ENCODE measurements at places on chromosomes 3 and 15.

GRCh38 chr3:73687106-73688004 is 62.6 kb upstream of the PDZRN3 start:
- DNase-seq = no peak

GRCh38 chr3:50537421-50538129 is 30.0 kb downstream of the C3orf18 start:
- no peak for DNase-seq

DNA sequence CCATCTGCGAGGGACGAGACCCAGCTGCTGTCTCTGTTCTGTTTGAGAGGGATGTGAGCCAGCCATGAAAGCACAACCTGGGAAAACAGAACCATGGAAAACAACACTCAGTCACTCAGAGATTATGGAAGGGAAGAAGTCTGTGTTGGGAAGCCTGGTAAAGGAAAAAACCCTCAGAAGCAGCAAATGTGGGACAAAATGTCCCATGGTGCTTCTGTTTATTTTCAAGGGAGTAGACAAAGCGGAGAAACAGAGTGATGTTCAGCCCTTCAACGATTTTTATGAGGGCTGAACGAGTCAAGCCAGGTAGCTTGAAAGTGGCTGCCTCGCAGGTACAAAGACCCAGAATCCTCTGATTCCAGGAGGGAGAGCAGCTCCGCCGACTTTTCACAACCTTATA is 59.3 kb downstream of the DCLK3 start:
- DNase-seq = no peak

- no peak for DNase-seq
Observed at GRCh38 chr3:117725314-117725713, 1015.7 kb downstream of the TUSC7 start.

DNA sequence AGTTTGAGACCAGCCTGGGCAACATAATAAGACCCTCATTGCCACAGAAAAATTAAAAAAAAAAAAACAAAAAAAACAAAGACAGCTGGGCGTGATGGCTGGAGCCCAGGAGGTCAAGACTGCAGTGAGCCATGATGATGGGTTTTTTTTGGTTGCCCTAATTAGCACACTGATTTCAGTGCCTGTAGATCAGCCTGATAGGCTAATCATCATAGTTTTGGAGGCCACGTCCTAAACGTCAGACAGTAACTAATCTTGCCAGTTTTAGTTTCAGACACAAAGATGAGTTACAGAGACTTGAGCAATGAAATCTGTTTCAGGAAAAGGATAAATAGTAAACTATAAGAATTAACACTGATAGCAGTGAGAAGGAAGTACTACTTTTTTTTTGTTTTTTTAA is 55.4 kb downstream of the LRCH3 start:
- DNase-seq = no peak

DNA sequence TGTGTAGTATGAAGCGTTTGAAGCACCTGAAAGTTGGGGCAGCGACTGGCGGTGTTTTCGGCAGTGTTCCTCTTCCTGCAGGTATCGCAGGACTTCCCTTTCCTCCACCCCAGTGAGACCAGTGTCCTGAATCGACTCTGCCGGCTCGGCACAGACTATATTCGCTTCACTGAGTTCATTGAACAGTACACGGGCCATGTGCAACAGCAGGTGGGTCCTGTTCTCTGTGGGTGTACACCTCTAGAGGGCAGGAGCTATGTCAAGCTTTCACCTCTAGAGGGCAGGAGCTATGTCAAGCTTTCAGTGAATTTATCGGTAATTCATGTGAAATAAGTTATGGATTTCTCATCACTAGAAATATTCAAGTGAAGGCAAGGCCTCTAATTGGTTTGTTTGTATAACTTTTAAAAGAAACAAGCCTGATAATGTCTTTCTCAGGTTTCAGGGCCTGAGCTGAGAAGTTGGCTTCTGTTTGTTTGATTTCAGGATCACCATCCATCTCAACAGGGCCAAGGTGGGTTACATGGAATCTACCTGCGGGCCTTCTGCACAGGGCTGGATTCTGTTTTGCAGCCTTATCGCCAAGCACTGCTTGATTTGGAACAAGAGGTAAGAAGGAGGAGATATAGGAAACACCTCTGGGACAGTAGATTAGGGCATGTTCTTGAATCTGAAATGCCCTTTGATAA is 5.3 kb downstream of the TUBGCP4 start:
- DNase-seq = no peak

DNA sequence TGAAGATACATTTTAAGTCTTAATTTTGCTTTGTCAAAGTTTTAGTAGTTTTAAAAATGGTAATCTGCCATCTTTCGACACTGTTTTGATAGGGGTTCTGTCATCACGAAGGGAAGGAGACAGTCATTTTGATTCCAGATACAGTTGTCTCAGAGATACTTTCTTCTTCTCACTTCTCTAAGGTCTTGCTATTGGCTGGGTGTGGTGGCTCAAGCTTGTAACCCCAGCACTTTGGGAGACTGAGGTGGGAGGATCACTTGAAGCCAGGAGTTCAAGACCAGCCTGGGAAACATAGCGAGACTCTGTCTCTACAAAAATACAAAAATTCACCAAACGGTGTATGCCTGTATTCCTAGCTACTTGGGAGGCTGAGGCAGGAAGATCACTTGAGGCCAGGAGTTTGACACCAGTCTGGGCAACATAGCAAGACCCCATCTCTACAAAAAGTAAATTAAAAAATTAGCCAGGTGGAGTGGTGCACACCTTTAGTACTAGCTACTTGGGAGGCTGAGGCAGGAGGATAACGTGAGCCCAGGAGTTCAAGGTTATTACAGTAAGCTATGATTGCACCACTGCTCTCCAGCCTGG is 3.3 kb downstream of the RAB8B start:
- DNase-seq = no peak

DNA sequence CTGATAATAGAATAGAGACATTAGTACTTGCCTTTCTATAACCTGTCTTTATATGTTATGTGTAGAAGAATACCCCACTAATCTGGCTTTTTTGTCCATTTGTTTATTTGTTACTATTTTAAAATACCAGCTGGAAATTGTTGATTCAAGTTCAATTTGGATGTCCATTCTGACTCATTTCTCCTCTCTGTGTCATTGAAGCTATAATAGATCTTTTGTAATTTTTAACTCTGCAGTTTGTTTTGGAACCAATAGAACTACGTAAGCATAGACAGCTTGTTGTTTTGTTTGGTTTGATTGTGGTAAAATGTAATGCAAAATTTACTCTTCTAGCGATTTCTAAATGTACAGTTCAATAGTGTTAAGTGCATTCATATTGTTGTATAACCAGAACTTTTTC is 390.4 kb downstream of the ZIC1 start:
- DNase-seq = no peak

DNA sequence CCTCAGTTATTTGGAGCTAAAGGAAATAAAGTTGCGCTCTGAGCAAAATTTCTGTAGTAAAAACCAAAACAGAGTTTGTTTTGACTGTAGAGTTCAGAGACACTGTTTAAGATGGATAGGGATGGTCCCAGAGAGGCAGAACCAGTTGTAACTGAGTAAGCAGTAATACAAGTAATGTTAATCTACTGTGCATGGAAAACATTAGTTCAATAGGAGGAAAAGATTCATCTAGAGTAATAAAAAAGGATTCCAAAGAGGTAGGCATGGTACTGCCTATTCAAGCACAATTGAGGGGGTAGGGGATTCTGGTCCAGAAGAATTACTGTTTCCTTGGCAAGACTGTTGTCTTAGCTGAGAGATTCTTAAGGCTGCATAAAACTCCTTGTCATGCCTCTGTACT is 77.4 kb downstream of the RASA2 start:
- no peak for DNase-seq

DNA sequence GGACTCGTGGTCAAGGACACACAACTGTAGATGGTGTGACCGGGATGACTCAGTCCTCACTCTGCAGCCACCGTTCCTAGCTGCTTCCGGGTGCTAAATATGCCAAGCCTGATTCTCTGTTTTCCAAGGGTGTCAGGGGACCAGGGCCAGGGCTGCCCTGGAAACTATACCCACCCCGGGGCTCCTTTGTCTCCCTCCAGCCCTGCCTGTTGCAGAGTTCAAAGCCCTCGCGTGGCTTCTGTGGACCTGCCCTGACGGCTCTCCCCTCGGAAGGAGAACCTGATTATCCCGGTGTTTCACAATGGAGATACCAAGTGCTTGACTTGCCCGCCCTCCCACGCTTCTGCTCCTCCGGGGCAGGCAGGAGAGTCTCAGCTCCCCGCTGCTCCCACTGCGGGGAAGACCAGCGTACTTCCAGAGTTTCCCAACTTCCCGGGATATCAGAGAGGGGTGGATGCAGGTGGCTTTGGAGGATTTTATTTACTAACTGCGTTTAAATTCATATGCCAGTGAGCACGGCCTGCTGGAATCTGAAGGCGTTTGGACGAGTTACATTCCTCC is 125.0 kb downstream of the ASB7 start:
- no peak for DNase-seq

GRCh38 chr3:27800261-27800660 is 78.1 kb upstream of the EOMES start:
- no peak for DNase-seq

- no peak for DNase-seq
Observed at GRCh38 chr3:113157408-113158030, 53.8 kb upstream of the BOC start.

GRCh38 chr3:63937661-63938651 is 25.8 kb upstream of the SCAANT1 start:
- DNase-seq = no peak

DNA sequence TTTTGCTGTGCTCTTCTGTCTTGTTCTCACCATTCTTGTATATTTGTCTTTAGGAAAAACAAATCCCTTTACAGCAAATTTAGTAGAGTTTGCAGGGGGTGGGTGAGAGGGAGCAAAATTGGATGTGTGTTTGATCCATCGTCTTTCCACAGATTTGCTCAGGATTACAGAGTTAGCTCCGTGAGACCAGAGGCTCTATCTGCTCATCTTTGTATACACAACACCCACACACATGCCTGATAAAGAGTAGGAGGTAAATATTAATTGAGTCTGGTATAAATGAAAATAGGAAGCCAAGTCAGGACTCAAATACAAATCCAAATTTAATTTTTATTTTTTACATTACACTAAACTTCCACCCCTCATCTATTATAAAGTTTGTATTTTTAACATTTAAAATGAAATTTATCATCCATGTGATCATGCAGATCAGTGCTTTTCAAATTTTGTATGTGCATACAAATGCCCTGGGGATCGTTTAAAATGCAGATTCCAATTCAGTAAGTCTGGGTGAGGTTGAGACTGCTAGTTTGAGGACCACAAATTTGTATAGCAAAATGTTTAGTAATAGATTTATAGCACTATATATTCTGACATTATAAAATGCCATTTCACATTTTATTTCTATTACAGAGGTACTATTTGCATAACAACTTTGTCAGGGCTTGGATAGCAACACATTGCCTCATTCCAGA is 326.7 kb downstream of the LSAMP start:
- DNase-seq = no peak

GRCh38 chr3:10910367-10910766 is 82.2 kb upstream of the SLC6A1 start:
- DNase-seq = no peak
